ENCODE measurements at places on chromosomes 12 and 14. TPM values are rescaled to one million over a fixed set of nuclear protein-coding genes. Genes with fewer than 3 reads are reported as not detected.

- DNase-seq = no peak
Measured at GRCh38 chr14:80419769-80420168, 208.5 kb upstream of the DIO2 start.

DNA sequence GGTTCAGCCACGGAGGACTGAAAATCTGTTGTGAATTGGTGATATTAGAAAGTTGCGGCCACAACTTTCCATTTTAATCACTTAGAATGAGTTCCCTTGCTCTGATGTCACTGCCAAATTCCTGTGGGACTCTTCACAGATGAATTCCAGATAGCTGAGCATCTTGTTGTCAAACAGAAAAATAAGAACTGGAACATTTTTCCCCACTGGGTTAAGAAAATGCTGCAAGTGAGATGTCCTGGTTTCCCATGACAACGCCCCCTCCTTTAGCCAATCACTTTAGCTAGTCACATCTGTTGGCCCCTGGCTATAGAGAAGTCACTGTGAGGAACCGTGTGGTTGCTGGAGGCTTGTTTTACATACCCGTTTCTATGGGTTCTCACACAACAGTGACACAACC is 135.9 kb downstream of the KTN1 start:
- no peak for DNase-seq

GRCh38 chr12:116943419-116944372 is 32.9 kb downstream of the FBXW8 start:
- DNase-seq = no peak

Gene RBP5
- 2.6 TPM for total RNA-seq

Gene KLRC4
- total RNA-seq = 0.37 TPM
